GM13976 (cell line): ENCODE measurements at places on chromosomes 5 and 9.

DNA sequence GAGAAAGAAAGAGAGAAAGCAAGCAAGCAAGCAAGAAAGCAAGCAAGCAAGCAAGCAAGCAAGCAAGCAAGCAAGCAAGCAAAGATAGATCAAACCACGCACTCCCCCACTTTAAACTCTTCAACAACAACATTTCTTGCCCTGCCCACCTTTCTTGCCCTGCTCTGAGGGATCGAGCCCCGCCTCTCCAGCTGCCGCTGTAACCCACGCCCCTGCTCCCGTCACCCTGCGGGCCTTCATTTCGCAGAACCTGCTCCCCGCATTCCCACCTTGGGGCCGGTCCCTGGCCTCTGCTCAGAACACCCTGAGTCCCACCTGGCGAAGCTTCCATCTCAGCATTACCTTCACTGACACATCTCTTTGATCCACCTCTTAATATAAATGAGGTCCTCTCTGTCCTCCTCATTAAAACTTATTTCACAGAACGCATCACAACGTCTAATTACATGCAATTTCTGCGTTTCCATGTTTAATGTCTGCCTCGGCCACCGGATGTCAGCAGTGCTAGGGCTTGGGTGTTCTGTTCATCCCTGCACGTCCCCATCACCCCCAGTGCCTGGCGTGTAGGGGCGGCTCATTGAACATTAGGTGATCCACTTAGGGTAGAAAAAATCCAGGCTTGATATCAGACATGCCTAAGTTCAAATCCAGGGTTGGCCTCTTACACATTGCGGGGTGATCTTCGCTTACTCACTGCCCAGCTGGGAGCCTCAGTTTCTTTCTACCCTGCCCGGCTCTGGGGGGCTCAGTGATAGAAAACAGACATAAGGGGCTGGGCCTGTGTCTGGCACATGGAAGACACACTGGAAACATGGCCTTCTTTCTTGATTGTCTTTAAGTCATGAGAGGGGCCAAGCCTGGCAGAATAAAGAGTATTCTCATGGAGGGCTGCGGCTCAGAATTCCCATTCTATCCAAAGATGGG, 187.6 kb downstream of the DAB2IP start:
- no peak for DNase-seq

- no peak for DNase-seq
Observed at GRCh38 chr5:79876456-79876855, 114.6 kb downstream of the MTX3 start.

- no peak for DNase-seq
Observed at GRCh38 chr9:91297306-91297705, 64.4 kb downstream of the AUH start.

GRCh38 chr5:132471151-132471907, 19.2 kb downstream of the IRF1 start:
- DNase-seq, result no peak

DNA sequence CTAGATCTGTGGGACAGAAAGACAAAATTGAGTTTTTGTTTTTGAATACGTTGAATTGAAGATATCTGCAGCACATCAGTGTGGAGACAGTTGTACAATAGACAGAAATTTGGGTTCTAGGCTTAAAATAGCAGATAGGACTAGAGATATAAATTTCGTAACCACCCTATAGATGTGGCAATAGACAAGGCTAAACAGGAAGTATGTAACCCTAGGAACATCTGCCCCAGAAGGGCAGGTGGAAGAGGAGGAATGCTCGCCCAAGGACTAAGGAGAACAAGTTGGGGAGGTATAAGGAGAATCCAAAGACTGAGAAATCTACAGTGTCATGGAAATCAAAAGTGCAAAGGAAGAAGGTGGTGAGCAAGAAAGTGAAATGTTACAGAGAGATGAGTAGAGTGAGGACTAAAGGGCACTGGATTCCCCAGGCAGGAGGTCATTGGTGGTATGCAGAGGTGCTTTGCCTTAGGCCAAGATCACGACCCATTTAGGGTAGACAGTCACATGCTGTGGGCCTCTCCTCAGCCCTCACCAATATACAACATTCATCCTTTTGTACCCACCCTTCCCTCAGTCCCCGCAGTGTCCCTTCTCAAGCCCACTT, 109.1 kb upstream of the ELL2 start:
- DNase-seq, result no peak

GRCh38 chr5:150339165-150339564, 18.3 kb upstream of the TCOF1 start:
- DNase-seq, result no peak

GRCh38 chr5:45399041-45399440, 297.1 kb downstream of the HCN1 start:
- DNase-seq, result no peak

DNA sequence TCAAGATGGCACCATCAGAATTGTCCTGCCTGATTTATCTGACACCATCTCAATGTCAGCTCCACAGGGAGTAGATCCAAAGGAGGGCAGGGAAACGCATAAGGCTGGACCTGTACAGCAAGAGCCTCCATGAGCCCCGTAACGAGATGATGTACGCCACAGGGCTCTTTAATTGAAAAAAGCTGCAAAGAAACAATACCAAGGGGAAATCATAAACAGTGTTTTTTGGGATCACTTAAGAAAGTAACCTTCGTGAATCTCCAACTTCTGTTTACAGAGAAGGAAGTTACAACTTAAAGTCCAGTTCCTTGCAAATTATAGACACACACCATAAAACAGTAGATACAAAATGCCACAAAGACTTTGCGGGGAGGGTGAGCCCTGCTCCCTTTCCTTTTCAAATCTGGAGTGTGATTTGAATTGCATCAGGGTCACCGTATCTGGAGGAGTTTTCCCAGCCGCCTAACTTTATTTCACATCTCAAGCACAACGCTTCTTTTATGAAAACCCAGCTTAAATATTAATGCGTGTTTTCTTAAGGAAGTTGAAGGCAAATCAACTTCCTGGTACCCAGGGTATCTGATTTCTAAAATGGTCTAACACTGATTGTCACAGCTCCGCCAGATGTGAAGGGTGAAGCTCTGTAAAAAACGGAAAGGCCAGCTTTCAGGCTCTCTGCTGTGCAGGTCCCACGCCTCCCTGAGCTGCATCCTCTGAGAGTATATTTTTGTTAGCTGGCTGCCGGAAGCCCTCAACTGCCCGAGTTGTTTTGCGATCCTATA, 88.9 kb downstream of the EBF1 start:
- DNase-seq, result peak; percentile 51

GRCh38 chr5:150428106-150428876, 15.6 kb upstream of the CD74 start:
- DNase-seq, result no peak

DNA sequence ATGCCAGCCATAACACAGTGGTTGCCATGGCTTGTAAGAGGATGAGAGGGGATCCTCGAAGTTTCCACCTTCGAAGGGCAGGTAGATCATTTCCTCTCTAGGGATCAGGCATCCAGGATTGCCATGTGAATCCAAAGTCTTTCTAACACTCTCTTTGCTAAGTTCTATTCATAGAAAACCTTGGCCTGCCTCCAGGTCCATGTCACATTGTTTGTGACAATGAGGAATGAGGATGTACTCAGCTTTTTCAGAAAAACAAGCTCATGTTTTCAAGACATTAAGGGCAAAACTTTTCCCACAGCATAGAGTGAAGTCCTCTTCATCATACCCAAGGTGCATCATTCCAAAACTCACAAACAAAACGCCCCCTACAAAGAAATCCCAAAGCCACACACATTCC, 19.6 kb downstream of the ESM1 start:
- no peak for DNase-seq

- no peak for DNase-seq
Observed at GRCh38 chr9:126347911-126348760, 21.5 kb downstream of the MVB12B start.

DNA sequence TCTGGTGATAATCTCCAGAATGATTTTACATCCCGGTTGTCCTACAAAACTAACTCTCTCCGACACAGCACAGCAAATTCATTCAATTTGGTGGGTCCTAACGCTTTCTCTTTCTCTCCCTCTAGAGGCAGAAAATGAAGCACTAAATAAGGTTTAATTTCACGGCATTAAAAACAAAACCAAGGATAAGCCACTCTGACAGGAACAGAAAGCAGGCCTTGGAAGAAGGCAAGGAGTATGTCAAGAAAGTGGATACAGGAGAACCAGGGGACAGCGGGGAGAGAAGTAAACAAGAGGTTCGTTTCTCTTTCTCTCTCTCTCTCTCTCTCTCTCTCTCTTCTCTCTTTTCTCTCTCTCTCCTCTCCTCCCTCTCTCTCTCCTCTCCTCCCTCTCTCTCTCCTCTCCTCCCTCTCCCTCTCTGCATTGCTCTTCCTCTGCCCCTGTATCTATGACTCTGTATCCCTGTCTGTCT, 49.8 kb downstream of the EBF1 start:
- DNase-seq, result no peak

DNA sequence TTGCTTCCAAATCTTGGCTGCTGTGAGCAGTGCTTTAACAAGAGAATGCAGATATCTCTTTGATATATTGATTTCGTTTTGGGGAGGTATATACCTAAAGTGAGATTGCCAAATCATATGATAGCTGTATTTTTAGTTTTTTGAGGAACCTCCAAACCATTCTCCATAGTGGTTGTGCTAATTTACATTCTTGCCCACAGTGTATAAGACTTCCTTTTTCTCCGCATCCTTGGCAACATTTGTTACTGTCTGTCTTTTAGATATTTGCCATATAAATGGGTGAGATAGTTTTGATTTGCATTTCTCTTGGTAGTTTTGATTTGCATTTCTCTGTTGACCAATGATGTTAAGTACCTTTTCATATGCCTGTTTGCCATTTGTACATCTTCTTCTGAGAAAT, 10.0 kb upstream of the PLK2 start:
- DNase-seq, result no peak

DNA sequence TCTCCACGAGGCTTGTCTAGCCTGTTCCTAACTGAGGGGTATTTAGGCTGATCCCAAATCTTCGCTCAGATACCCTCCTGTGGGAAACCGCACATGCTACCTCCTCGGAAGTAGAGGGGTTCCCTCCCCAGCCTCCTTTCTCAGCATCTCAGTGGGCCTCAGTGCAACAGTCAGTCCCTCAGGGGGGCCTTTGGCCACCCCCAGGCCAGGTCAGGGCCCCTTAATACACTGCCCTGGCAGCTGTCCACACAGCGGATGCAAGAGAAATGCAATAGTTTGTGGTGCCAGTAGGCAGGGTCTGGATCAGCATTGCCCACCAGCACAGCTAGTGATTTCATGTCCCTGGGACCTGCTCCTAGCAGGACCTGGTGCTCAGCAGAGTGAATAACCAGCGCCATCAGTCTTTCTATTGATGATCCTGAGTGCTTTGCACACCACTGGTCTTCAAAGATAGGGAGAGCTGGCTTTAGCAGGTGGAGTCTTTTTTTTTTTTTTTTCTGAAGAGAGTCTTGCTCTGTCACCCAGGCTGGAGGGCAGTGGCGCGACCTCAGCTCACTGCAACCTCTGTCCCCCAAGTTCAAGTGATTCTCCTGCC, 7.5 kb downstream of the PLPP7 start:
- no peak for DNase-seq

GRCh38 chr9:116688806-116689485, 1.8 kb downstream of the TRIM32 start:
- DNase-seq, result no peak

GRCh38 chr5:33423018-33423630, 17.6 kb upstream of the TARS1 start:
- peak; percentile 25 for DNase-seq

DNA sequence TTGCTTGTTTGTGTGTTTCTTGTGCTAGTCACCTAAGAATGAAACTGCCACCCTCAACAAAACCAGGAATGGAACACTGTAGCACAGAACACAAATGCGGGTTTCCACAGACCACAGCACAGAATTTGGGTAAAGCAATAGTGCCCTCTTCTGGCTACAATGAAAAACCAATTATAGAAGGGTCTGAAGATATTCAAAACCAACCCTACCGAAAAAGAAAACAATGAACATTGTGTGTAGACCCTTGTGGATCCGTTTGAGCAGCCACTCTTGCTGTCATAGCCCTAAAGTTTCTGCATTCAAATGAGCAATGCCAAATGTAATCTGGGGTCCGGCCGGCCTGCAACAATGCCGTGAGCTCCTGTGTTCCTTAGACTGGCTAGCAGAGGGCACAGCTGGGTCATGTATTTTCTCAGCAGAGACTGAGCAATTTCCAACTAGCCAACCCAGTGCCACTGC, 8.3 kb upstream of the ENC1 start:
- peak; percentile 69 for DNase-seq

- no peak for DNase-seq
Observed at GRCh38 chr9:6433410-6433809, 20.4 kb downstream of the UHRF2 start.

- DNase-seq, result no peak
Observed at GRCh38 chr5:169150108-169150507, 150.8 kb downstream of the SLIT3 start.

GRCh38 chr9:93128011-93128714, 5.9 kb downstream of the NINJ1 start:
- no peak for DNase-seq

GRCh38 chr5:6195711-6196358, 182.5 kb downstream of the MED10 start:
- no peak for DNase-seq

DNA sequence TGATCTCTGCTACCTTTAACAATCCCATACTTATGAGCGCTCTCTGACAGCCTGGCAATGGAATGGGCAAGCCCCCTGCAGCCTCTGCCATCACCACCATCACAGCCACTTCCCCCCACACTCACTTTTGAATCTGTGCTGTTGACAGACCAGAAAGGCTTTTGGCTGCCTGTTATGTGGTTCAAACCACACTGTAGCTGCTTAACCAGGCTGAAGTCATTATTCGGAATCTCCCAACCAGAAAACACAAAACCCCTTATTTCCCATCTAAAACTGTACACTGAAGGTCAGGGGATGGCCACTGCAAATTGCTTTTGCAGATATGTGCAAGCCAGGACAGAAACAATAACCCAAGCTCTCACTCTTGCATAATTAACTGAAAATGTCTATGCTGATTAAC, 35.8 kb downstream of the PTCH1 start:
- DNase-seq, result peak; percentile 41

- DNase-seq, result no peak
Observed at GRCh38 chr9:137294091-137294680, 7.9 kb downstream of the NRARP start.

DNA sequence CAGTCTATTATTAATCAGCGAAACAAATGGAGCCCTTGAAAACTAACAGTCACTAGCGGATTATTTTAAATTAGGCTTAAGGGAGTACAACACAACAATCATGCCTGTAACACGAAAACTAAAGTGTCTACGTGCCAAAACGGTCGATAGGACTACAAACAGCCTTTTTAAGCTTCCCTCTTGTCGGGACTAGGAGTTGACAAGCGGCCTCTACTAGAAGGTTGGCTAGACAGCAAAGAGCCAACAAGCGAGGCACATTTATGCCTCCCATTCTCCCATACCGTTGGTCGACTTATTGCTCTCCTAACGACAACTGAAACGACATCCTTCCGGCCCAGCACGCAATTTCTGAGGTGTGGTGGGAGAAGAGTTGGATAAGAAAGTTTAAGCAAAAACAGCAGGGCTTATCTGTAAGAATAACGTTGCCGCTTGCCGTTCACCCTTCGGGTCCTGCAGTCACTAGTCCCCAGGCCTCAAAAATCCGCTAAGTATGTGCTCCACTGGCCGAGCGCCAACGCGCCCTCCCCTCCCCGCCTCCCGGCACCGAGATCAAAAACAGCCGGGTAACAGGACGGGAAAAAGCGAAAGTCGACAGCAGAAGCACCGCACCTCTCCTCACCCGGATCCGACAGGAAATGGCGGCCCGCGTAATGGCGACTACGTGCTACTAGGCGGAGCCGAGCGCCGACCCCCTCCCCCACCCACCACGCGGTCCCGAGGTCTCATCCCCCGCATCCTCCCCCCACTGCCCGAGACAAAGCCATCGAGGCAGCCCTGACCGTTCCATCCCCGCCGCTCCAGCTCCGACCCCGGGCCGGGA, 813 bp downstream of the HNRNPK start:
- DNase-seq, result peak; percentile 81

GRCh38 chr5:56277573-56277972, 44.4 kb upstream of the ANKRD55 start:
- DNase-seq, result no peak
